Endothelial cell (in vitro differentiated cells): ENCODE measurements at places on chromosomes 2 and 18.

GRCh38 chr2:152369176-152369860, 34.3 kb downstream of the FMNL2 start:
- no peak for DNase-seq
- no peak overlapping the region for H3K4me3 ChIP-seq

GRCh38 chr2:38095996-38096861, 20.3 kb upstream of the CYP1B1 start:
- DNase-seq = no peak
- peaks cover 2% of the 10 kb centered on the region for H3K27me3 ChIP-seq

- H3K36me3 ChIP-seq = peaks cover 20% of the 10 kb centered on the region
- H3K27ac ChIP-seq = no peak overlapping the region
- DNase-seq = no peak
- H3K27me3 ChIP-seq = peaks cover 7% of the 10 kb centered on the region
- no peaks in the 10 kb centered on the region for H3K4me1 ChIP-seq
- no peak overlapping the region for H3K4me3 ChIP-seq
These were observed 41.3 kb upstream of the ITM2C start for GRCh38 chr2:230823264-230823964.

GRCh38 chr2:65311049-65311448, 83.4 kb downstream of the ACTR2 start:
- peaks cover 1% of the 10 kb centered on the region for H3K27me3 ChIP-seq
- no peak overlapping the region for H3K27ac ChIP-seq
- peaks cover 33% of the 10 kb centered on the region for H3K4me1 ChIP-seq
- no peak for DNase-seq

- peaks cover 11% of the 10 kb centered on the region for H3K27me3 ChIP-seq
- DNase-seq = no peak
- H3K4me3 ChIP-seq = no peak overlapping the region
- H3K4me1 ChIP-seq = peaks cover 44% of the 10 kb centered on the region
These were observed 23.7 kb downstream of the LBH start for GRCh38 chr2:30255026-30255425.

GRCh38 chr2:69210385-69210784, 176.6 kb downstream of the GFPT1 start:
- H3K36me3 ChIP-seq = peaks cover 5% of the 10 kb centered on the region
- DNase-seq = no peak
- no peaks in the 10 kb centered on the region for H3K4me1 ChIP-seq
- H3K4me3 ChIP-seq = no peak overlapping the region
- H3K27me3 ChIP-seq = peaks cover 1% of the 10 kb centered on the region
- no peak overlapping the region for H3K27ac ChIP-seq

DNA sequence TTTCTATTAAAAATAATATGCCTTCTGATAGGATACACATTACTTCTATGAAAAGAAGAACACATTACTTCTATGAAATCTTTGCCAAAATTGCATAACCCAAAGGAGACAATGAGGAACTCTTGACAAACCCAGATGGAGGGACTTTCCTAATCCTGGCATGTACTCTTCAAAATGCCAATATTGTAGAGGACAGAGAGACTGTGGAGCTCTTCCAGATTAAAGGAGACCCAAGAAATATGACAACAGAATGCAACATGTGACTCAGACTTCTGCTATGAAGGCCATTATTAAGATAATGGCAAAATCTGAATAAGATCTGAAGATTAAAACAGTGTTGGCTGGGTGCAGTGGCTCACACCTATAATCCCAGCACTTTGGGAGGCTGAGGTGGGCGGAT, 22.2 kb downstream of the SOWAHC start:
- H3K27me3 ChIP-seq = no peaks in the 10 kb centered on the region
- no peak for DNase-seq
- no peak overlapping the region for H3K4me3 ChIP-seq
- H3K4me1 ChIP-seq = peaks cover 5% of the 10 kb centered on the region

- no peaks in the 10 kb centered on the region for H3K36me3 ChIP-seq
- H3K27ac ChIP-seq = no peak overlapping the region
- H3K4me3 ChIP-seq = no peak overlapping the region
- no peaks in the 10 kb centered on the region for H3K27me3 ChIP-seq
- no peak for DNase-seq
- no peaks in the 10 kb centered on the region for H3K4me1 ChIP-seq
These were observed 718.1 kb upstream of the ID2 start for GRCh38 chr2:7963787-7964186.

GRCh38 chr2:16773080-16773713, 107.6 kb upstream of the CYRIA start:
- DNase-seq = peak; percentile 59
- H3K27me3 ChIP-seq = no peaks in the 10 kb centered on the region
- H3K27ac ChIP-seq = no peak overlapping the region
- H3K4me3 ChIP-seq = no peak overlapping the region
- peaks cover 7% of the 10 kb centered on the region for H3K4me1 ChIP-seq

DNA sequence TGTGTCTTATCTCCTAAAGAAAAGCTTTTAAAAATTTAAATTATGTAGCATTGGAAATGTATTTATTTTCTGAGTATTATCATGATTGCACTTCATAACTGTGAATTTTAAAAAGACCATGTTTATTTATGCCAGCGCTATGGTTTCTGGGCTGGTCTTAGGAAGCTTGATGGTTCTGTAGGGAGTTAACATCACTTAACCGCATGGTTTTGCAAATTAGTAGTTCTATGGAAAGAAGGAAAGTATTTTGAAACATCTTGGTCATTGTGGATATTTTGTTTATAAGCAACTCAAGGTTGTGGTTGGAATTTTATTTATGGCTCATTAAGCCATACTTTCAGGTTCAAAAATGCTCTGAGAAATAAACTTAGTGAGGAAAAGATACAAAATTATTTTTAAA, 549.4 kb downstream of the STK39 start:
- no peak overlapping the region for H3K27ac ChIP-seq
- H3K4me3 ChIP-seq = no peak overlapping the region
- H3K27me3 ChIP-seq = no peaks in the 10 kb centered on the region
- no peaks in the 10 kb centered on the region for H3K4me1 ChIP-seq
- H3K36me3 ChIP-seq = no peaks in the 10 kb centered on the region

DNA sequence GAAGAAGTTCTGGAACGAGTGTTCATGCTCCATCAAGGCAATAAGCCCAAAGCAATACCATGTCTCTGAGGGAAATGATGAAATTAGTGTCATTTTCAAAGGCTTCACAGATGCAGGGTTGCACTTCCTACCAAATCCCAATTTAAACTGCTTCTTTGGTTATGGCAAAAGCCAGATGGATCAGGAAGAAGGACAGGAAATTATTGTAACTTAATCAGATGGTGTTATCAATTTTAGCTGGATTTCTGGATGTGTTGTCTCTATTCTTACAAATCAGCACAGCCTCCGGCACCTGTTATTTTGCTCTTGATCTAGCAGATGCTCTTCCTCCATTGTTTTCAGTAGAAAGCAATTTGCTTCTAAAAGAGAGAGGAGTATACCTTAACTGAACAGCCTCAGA, 693.4 kb downstream of the SOCS6 start:
- no peak for DNase-seq
- peaks cover 6% of the 10 kb centered on the region for H3K36me3 ChIP-seq
- peaks cover 8% of the 10 kb centered on the region for H3K27me3 ChIP-seq
- no peak overlapping the region for H3K4me3 ChIP-seq
- H3K4me1 ChIP-seq = no peaks in the 10 kb centered on the region

GRCh38 chr2:41040782-41041520, 589.1 kb upstream of the SLC8A1 start:
- no peaks in the 10 kb centered on the region for H3K27me3 ChIP-seq
- DNase-seq = no peak
- no peak overlapping the region for H3K4me3 ChIP-seq
- H3K4me1 ChIP-seq = no peaks in the 10 kb centered on the region
- no peaks in the 10 kb centered on the region for H3K36me3 ChIP-seq
